HuH-7.5 (cell line): ENCODE measurements at places on chromosomes 16 and 17.
A peak's percentile ranks its signal among the peaks of the same experiment; 100 is the strongest.

- no peak for DNase-seq
Observed at GRCh38 chr16:56651586-56651985, at the start of gene MT1B. TSS of gene MT1B (plus strand) at chr16:56651886. CDS start at chr16:56651954, 68 bp downstream.

DNA sequence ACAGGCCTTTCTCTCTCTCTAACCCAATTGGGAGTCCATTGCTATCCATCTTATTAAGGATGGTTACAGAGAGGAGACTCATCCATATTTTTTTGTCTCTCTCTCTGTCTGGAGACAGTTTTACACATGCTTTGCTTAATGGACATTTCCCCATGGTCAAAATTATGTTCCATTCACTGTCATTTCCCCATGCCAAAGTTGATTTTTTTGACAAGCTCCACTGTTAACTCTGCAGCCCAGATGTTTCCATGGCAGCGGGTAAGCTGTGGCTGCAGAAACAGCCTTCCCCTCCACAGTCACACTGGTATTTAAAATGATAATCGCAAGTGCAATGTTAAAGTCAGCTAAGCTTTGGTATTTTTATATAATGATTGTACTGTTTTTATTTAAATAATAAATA is 63.9 kb upstream of the HLF start:
- DNase-seq, result no peak

GRCh38 chr16:9128346-9129342 is 37.2 kb downstream of the HAPSTR1 start:
- no peak for DNase-seq

DNA sequence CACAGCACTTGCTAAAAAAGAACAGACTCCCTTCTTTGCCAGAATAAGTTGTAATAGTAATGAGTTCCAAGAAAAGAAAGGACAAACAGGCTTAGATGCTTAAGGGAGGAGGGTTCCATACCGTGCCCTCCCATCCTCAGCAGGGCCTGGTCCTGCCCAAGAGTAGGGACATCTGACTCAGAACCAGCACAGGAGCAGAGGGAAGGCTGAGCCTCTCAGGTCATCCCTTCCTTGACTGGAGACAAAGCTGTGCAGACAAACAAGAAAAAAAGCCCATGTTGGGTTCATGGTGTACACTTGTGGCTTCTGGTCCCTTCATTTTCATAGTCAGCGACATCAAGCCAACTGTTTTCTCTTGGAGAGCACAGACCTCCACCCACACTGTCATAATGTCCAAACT is 44.2 kb upstream of the NDRG4 start:
- DNase-seq, result no peak

DNA sequence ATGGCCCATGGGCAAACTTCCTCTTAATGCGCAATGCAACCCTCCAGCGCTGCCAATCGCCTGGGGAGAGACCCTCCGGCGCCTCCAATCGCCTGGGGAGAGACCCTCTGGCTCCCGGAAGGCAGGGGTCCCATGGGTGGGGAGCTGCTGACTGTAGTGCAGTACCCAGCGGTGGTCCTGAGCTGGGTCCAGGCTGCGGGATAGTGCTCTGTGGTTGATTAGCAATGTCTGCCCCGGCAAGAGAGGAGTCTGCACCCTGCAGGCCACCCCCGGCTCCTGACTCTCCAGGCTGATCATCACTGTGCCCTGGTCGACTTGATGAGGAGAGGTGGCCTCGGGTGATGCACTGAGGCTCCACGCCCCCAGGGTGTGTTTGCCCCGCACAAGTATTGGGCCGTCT is 44.6 kb upstream of the ZNF469 start:
- DNase-seq, result no peak

DNA sequence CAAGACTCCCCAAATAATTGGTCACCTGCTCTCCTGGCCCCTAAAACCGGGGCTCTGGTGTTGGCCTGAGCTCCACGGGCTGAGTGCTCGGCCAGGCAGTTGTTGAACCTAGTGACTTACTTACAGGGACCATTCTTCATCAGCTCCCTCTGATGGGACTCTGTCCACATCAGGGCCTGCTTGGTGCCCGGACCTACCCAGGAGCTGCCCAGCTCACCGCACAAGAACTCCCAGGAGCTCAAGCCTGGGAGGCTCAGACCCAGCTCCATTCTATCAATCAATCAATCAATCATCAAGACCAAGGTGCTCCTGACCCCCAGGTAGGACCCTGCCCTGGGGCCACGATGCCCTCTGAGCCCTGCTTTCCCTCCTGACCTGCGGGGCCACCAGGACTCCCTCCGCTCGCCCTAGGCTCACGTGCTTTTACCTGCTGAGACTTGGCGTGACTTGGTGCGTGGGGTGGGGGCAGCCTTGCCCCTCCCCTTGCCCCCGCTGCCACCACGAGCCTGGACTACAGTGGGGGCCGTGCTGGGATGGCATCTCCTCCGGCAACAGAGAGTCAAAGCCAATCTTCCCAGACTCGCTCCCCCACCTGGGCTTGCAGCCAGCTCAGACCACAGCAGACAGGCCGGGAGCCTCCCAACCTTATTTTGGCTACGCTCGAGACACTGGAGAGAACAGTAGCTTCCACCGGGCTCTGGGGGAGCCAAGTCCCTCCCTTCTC is 15.7 kb downstream of the IL34 start:
- DNase-seq, result no peak

- no peak for DNase-seq
Observed at GRCh38 chr16:65908568-65908967, 457.9 kb upstream of the CDH5 start.

DNA sequence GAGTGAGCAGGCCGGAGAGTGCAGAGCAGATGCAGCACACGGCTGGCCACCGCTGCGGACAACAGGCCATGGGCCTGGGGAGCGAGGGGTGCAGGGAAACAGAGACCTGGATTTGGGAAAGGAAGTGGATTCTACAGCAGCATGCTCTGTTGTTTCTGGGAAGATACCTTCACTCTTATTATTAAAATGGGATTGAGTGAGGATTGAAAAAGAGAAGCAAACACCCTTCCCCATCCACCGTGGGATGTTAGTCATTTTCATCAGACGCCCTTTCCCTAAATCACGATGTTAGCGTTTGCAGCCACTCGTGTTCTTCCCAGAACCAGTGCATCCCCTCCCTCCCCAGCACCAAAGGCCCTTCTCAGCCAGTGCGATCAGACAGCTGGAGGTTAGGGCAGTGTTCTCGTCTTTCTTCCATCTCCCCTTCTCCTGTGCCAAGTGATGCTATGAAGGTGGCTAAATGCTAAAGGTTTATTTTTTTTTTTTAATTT is 196.5 kb upstream of the CHMP6 start:
- DNase-seq, result no peak

GRCh38 chr16:56097306-56097705 is 94.0 kb upstream of the GNAO1 start:
- no peak for DNase-seq

- DNase-seq, result peak; percentile 81
Observed at GRCh38 chr16:30985401-30986128, 558 bp downstream of the HSD3B7 start.

- DNase-seq, result no peak
Observed at GRCh38 chr17:45035848-45036247, 15.6 kb downstream of the DCAKD start.

- no peak for DNase-seq
Observed at GRCh38 chr17:49822829-49823228, 25.0 kb downstream of the TAC4 start.

DNA sequence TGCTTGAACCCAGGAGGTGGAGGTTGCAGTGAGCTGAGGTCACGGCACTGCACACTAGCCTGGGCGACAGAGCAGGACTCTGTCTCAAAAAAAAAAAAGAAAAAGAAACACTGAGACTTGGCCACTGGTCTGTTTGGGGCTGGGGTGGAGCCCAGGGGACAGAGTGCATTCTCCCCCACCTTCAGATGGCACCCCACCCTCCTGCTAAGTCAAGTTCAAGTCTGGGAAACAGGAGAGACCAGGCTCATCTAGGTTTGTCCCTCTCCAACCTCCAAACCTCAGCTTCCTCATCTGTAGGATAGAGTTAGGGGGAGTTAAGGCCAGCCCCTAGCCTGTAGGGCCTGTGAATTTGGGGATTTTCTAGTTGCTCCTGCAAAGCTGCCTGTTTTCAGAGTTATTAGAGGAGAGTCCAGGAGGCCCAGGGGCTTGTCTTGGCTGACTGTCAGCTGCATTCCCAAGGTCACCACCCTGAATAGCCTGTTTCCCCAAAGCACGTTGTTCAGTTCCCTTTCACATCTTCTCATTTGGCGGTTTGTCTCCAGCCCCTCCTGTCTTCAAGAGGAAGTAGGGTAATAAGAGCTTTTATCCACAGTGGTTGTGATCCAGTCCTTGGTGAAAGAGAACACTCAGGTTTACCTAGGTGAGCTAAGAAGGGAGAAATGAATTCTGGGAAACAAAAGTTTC is 2.2 kb downstream of the MT3 start:
- no peak for DNase-seq

- no peak for DNase-seq
Observed at GRCh38 chr16:86052115-86052670, 153.2 kb downstream of the IRF8 start.

DNA sequence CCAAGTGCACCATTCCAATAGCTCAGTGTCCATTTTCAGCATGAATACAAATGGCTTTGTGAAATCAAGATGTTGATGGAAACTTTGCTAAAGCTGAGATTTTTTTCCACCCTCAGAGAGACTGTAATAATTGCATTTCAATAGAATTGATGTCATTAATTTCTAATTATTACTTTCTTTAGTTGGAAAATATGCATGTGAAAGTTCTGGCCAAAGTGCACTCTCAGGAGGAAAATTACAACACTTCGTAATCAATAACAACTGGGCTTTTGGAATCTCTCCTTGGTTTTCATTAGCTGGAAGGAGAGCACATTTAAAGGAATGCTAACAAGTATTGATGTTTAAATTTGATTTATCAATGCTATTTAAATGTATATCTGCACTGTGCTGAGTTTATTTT is 529.5 kb upstream of the CDH8 start:
- no peak for DNase-seq

GRCh38 chr17:72077326-72077960 is 43.4 kb upstream of the SOX9 start:
- no peak for DNase-seq

DNA sequence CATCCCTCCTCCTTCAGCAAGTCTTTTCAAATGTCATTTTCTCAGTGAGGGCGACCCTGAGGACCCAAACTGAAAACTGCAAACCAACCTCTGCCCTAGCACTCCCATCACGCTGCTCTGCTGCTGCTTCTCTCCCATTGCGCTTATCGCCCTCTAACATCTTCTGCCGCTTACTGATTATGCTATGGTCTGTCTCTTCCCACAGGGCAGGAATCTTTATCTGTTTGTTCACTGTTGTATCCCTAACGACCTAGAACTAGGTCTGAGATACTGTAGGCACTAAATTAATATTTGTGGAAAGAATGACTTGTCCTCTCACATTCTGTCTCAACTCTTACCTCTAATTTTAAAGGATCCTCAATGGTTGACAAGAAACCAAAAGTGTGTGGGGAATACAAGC is 12.5 kb downstream of the ZSCAN32 start:
- no peak for DNase-seq

DNA sequence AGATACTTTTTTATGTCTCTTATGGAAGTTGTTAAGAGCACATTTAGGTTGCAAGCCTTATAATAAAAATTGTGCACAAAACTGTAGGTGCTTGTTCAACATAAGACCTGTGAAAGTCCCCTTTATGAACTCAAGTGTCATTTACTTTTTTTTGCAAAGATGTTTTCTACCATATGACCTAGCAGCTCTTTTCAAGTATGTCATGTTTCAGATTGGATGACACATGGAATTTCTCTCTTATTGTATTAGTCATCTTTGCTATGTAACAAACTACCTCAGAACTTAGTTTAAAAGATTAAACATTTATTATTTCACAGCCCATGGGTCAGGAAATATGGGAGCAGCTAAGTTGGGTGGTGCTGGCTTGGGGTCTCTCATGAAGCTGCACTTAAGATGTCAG is 57.9 kb downstream of the PHKB start:
- DNase-seq, result no peak

- DNase-seq, result no peak
Observed at GRCh38 chr17:45867171-45867570, 22.5 kb downstream of the SPPL2C start.

DNA sequence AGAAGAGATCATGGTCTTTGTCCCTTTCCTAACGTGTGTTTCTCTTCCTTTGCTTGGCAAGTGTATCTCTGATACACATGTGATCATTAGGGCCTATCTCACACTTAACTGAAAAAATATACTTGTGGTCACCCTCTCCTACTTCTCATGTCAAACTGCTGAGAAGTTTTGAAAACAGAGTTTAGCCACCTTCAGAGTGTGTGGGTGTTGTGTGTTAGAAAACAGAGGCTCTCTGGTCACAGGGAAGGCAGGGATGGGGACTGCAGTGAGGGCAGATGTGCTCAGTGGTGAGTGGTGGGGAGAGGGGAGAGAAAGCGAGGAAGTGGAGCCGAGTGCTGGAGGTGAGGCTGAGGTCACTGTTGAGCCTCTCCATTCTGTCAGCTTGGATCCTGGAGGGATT is 29.4 kb downstream of the GRB7 start:
- DNase-seq, result no peak

- DNase-seq, result no peak
Observed at GRCh38 chr17:50800196-50800700, 32.9 kb upstream of the ANKRD40CL start.

- no peak for DNase-seq
Observed at GRCh38 chr17:66129759-66130158, 62.2 kb downstream of the CEP112 start.

DNA sequence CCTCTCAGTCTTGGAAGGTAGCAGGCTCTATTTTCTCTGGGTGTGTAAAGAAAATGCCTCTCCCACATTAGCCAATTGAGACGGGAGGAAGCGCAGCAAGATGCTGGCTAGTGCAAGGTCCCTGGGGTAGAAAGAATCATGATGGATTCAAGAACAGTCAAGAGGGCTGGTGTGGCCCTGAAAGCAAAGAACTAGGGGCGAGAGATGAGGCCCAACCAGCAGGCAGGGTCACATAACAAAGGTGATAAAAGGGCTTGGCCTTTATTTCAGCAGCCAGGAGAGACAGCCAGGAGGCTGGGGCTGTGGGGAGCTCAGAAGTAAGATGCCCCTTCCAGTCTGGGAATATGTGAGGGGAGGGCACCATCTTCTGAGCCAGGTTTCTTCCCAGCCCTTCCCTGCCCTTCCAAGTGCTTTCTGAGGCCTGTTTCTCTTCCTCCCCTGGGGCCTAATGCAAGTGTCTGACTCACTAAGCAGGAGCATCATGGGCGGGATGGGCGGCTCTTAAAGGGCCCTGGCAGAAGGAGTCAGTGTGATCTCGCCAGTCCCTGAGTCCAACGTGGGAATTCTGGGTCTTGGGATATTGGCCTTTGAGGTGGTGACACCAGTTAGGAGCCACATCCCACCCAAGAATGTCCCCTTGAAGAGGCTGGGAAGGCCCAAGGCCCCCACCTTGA is 3.9 kb upstream of the NLRC5 start:
- DNase-seq, result no peak

GRCh38 chr17:4785311-4786105 is 656 bp downstream of the VMO1 start:
- no peak for DNase-seq
